NCI-H1436 (cell line): ENCODE measurements at places on chromosomes 2 and 18.

DNA sequence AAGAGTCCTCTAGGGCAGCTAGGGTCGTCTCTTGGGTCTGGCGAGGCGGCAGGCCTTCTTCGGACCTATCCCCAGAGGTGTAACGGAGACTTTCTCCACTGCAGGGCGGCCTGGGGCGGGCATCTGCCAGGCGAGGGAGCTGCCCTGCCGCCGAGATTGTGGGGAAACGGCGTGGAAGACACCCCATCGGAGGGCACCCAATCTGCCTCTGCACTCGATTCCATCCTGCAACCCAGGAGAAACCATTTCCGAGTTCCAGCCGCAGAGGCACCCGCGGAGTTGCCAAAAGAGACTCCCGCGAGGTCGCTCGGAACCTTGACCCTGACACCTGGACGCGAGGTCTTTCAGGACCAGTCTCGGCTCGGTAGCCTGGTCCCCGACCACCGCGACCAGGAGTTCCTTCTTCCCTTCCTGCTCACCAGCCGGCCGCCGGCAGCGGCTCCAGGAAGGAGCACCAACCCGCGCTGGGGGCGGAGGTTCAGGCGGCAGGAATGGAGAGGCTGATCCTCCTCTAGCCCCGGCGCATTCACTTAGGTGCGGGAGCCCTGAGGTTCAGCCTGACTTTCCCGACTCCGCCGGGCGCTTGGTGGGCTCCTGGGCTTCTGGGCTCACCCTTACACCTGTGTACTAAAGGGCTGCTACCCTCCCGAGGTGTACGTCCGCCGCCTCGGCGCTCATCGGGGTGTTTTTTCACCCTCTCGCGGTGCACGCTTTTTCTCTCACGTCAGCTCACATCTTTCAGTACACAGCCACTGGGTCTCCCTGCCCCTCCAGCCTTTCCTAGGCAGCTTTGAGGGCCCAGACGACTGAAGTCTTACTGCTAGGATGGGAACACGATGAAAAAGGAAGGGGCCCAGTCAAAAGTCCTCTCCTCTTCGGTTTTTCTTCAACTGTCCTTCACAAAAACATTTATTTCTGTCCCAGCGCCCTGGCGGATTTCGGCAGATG, 8.1 kb downstream of the SIX2 start:
- DNase-seq = no peak

DNA sequence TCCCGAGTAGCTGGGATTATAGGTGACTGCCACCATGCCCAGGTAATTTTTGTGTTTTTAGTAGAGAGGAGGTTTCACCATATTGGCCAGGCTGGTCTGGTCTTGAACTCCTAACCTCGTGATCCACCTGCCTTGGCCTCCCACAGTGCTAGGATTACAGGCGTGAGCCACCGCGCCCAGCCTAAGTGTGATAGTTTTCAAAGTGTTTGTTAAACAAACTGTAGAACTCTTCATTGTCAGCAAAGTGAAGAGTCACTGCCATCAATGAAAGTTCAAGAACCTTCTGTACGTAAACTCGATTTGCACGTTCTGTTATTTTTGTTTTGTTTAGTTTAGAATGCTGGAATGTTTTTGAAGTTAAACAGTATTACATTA, 18.0 kb upstream of the SOS1 start:
- no peak for DNase-seq

- no peak for DNase-seq
Observed at GRCh38 chr2:86794861-86795260, 4.1 kb upstream of the CD8A start.

- no peak for DNase-seq
Observed at GRCh38 chr2:126761981-126762878, 106.3 kb downstream of the GYPC start.

DNA sequence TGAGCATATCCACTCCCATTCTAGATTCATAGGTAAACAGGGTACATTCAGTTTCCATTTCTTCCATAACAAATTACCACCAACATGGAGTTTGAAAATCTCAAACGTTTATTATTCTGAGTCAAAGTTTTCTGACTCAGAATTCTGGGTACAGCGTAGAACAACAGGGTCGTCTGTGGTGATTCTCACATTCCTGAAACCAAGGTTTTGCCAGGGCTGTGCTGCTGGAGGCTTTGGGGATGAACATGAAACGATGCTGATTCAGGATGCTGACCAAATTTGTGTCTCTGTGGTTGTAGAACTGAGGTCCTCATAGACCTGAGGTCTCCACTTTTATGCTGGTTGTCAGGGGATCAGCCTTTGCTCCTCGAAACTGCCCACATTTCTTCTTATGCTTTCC, 255.7 kb downstream of the DSEL start:
- no peak for DNase-seq

DNA sequence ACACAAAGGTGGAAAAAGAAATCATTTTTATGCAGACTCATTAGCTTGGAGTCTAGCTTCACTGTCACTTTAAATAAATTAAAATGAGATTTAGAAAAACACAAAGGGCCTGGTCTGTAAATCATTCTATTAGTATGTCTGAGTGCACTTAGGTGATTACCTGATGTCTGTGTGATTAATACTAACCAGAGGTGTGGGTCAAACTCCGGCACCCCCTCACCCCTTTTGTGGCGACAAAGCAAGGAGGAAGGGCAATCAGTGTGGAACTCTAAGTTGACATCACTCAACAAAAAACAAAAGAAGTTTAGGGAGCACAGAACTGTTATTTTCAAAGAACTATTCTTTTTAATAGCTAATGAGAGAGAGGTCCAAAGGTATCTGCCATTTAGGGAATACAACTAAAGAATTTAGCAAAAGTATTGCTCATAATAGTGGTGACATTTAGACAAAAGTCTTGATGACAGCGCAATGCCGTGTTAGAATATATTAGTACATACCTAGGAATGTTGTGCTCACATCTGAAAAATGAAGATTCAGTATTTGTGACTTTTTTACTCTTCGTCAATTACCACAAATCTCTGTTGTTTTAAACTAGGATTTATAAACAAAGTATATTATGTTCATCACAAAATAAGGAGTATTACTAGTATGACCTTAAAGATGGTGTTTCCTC, 66.3 kb downstream of the ZEB2 start:
- DNase-seq = no peak

GRCh38 chr2:218829868-218830451, 1.6 kb downstream of the PRKAG3 start:
- peak; percentile 26 for DNase-seq

DNA sequence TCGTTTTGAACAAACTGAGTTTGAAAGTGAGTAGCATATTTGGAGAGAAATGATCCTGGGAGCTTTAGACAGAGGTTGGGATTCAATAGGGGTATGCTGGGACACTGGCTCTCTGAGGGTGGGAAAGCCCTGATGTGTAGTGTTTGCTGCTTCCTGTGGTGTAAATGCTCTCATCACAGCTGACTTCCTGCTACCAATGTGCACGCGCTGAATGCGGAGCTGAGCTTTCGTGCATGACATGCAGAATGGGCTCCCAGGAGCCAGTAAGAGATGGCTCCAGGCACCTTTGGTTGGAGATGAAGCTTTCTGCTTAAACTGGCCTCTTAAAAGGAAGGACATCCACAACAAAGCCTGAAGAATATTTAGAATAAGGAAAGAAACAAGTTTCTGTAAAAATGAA, 224.1 kb upstream of the CCDC150 start:
- DNase-seq = no peak

DNA sequence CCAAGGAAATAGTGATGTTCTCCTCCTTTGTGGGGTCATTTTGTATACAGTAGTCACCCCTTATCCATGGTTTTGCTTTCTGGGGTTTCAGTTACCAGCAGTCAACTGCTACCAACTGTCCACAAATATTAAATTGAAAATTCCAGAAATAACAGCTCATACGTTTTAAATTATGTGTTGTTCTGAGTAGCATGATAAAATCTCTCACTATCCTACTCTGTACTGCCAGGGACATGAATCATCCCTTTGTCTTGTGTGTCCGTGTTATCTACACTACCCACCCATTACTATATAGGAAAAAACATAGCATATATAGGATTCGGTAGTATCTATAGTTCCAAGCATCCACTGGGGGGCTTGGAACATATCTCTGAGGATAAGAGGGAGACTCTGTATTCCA, 120.9 kb upstream of the DCC start:
- no peak for DNase-seq

DNA sequence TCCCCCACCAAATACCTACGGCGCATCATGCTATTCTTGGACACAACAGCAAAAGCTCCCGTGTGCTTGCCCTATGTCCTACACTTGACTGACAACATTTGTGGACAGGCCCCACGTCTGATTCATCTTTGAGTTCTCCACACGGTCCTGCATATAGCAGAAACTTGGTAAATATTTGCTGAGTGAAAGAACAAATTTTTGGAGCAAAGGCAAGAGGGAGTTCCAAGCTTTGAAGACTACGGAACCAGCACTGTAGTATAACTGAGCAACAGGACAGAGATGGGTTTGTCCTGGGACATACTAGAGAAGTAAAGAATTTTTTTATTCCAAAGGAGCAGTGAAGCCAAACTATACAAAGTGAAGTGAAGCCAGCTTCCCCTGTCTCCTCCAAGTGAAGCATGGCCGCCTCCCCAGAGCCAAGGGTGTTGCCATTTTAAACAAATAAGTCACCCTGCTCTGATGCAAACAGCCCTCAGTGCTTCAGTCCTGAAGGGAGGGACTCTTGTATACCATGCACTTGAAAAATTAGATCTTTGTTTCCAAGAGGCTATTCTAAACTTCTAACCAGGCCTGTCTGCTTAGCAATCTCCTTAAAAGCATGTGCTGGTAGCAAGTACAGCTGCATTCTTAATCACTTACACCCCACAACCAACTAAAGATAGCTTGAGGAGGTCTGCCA, 35.9 kb downstream of the SPRED2 start:
- DNase-seq = no peak

DNA sequence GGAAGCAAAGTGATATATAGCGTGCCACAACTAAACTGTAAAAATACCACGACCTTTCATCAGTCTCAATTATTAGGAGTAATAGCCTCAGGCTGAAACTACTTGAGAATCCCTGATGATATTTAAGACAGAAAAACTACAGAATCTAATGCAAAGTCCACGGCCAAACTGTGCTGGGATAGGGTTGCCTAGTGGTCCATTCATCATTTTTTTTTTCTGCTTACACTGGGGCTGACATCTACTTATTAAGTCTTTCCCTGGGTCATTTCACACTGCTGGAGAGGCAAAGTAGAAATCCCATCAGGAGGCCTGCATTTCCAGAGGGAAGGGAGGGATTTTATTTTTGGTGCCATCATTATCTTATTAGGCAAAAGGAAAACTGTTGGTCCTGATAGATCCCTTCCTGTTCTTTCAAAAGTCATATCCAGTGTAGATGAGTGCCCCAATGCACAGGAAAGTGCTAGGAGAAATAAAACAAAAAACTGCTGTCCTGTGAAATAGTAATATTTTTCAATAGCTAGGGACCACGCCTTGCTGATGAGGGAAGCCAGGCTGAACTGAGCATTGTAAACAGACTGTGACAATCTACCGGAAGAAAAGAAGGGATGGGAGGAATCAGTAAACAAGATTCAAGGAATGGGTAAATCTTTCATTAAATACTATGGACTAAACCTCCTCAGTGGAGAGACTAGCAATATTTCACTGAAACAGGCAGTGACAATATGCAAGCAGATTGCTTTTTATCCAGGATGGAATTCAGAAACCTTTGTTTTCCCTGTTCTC, 644.3 kb downstream of the IRS1 start:
- no peak for DNase-seq

DNA sequence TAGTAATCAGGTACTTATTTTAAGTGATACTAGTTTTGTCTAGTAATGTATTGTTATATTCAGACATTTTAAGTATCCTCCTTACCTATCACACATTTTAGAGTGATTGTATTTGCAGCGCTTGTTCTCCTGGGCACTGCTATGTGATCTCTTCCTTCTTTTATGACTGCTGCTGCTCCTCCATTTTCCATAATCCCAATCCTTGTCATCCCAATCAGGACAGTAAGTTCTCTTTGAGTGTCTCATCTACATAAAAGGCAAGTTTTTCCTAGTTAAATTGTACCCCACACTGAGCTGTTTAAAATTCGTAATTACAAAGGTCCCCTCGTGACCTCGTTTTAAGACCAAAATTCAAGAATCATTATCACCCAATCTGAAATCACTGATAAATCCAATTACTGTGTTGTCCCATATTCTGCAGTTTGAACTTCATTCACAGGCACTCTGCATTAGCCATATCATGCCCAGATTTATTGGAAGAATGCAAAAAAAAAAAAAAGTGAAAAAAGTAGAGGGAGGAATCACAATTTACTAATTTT, 2.8 kb downstream of the CLK1 start:
- DNase-seq = no peak

DNA sequence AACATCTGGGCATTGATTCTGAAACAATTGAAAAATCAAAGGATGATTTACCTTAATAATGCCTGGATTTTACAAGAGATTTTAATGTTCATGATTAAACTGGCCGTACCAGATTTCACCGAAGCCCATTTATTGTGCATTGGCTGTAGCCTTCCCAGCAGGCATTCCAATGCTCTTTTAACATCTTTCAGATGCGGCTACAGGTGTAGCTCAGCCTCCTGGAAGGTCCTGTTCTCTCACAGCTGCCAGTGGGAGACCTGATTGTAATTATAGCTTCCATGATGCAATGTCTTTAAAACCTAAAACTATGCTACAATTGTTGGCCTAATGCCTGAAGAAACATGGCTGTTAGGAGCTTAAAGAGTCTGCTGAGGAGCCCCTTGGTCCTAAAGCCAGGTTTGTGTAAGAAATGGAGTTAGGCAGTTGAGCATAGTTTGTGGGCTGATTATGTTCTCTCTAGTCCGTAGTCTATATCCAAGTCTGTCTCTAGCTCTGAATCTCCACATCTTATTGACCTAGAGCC, 147.4 kb downstream of the CERS6 start:
- no peak for DNase-seq

- no peak for DNase-seq
Observed at GRCh38 chr18:46478796-46479195, 178.2 kb downstream of the LOXHD1 start.

GRCh38 chr18:48994044-48994651, 43.4 kb upstream of the SMAD7 start:
- DNase-seq = no peak

GRCh38 chr18:3771121-3771971, 321.4 kb downstream of the TGIF1 start:
- peak; percentile 45 for DNase-seq

GRCh38 chr2:86411396-86411795, 29.8 kb upstream of the KDM3A start:
- no peak for DNase-seq

- DNase-seq = no peak
Observed at GRCh38 chr2:94990956-94991355, 34.6 kb upstream of the MAL start.
